ENCODE measurements at places on chromosomes 2 and 18.

GRCh38 chr18:75173125-75173432 lies 35.9 kb downstream of the PTGR3 start:
- peak; percentile 52 for DNase-seq

GRCh38 chr2:203819434-203820133 lies 48.0 kb upstream of the CTLA4 start:
- peak; percentile 41 for DNase-seq

- no peak for DNase-seq
Measured at GRCh38 chr2:217934321-217935131, 68.3 kb downstream of the TNS1 start.

GRCh38 chr18:5195656-5196055 lies 1.4 kb downstream of the AKAIN1 start:
- no peak for DNase-seq
